Stimulated activated CD4-positive, alpha-beta T cell treated with anti-CD3 and anti-CD28 coated beads, Interleukin-15, amount 100 ng/mL, for 48 hours (primary cell): ENCODE measurements at places on chromosomes 11 and 22.

DNA sequence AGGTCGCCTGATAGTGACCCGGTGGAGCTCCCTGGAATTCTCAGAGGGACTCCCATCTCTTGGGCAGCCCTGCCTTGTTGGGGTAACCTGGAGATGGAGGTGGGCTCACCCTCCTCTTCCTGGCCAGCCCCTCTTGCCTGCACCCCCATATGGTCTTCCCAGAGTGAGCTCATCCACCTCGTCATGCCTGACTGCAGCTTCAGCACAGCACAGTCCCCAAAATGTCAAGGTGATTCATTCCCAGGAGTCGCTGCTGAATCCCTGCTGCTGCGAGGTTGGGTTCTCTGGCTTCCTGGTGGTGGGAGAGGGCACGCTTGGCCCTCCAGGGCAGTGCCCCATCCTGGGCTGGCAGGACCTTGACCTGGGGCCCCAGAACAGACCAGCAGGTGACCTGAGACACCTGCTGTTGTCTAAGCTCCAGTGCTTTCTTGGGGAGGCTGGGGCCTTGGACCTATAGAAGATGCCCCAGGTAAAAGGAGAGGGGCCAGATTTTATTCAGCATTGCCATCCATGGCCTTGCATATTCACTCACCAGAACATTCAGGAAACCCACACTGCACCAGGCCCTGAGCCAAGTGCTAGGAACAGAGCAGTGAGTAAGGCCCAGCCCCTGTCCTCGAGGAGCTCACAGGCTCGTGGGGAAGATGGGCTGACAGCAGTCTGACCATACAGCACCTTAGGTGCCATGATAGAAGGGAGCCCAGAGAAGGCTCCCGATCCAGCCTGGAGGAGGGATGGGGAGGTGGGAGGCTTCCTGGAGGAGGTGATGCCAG, 72.9 kb downstream of the CACNA1I start:
- no peak for DNase-seq

DNA sequence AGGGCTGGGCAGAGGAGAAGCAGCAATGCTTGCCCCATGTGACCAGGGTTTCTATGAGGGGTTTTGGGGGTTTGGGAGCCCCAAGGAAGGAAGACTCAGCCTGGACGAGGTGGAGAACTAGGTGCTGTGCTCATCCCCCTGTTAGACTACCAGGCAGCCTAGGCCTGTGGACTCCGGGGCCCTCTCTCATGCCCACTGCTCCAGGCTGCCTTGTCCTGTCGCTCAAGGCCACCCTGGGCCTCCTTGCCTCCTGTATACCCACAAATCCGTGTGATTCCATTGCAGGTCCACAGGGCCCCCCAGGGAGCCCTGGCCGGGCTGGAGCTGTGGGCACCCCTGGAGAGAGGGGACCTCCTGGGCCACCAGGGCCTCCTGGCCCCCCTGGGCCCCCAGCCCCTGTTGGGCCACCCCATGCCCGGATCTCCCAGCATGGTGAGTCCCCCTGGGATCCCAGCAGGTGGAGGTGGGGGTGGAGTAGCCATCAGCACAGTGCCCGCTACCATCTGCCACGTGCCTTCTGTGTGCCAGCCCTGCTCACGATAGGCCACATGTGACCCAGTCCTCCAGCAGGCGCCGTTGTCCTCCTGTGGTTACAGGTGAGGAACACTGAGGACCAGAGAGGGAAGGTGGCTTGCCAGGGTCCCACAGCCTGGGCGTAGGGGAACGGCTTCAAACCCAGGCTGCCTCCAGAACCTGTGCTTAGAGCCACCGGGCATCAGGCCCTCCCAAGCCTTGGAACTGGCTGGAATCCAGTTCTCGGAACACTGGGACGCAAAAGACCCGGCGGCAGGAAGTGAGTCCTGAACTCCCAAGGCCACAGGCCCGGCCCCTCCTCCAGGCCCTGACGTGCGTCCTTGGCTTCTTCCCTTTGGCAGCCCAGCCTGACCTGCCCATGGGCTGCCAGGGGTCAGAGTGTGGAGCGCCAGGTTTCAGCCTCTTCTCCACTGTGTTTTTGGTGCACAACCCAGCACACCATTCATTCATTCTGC, 26.6 kb downstream of the EMID1 start:
- no peak for DNase-seq

DNA sequence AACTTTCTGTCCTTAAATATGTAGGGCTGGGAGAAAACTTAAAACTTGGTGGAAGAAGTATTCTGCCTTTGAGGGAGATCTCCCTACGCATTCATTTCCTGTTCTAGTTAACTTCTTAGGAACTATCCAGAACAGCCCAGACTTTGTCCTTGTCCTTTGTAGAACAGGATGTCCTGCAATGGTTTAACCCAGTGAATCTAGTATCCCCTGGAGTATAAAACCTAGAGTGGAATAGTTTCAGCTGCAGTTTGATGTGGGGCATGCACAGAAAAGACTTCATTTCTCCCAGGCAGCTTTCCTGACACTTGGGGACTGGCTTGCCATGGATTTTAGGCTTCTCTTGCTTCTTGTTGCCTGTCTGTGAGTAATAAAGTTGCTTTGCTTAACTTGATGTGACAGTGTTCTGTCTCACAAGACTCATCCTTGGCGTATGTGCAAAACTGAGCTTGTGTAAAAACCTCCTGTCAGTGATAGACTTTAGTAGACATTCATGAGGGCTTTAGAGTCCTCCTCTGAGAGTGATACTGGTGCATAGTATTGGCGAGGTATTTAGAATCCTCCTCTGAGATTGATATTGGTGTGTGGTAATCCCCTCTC, 28.2 kb downstream of the ARHGAP42 start:
- no peak for DNase-seq

DNA sequence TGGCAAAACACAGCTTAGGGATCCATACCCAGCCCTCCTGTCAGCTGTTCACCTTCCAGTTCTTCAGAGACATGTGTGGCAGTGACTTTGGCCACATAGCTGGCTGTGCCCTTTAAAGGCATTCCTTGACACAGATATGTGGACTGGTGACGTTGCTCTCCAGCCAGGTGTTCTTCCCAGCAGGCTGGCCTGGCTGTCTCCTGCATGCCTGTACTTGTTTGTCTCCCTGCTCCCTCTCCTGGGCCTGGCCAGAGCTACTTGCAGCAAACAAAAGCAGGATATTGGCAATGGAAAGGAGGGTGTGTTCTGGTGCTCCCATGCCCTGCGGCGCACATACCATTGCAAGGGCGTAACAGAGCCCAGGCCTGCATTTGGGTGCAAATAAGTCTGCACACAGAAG, 38.3 kb downstream of the PIK3IP1 start:
- no peak for DNase-seq

DNA sequence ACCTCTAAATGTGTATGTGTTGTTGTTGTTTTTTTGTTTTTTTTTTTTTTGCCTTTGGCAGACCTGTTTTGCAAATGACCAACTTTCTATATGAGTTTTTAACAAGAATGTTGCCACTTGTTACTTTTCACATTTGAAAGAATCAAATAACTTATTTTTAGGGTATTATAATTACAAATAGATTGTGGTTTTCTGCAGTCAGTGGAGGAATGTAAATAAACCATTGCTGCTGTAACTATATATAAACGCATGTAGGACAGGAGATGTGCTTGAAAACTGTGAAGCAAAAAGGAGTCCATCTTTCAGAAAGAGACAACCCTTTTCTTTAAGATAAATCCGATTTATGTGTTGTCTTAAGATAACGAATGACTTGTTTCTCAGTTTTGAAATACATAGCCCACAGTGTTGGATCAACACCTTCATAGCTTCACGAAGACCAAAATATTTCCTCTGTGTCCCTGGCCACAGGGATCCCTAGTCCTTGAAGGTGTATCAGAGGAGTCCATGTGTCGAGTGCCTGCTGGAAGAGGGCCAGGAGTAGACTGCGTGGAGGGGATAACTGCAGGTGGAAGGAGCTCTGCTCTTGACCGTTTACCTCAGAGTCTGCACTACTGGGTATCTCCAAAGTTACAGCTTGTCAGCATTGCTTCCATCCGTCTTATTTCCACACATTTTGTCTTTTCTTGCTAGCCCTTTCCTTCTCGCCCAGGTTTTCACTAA, 24.7 kb downstream of the TNRC6B start:
- no peak for DNase-seq

DNA sequence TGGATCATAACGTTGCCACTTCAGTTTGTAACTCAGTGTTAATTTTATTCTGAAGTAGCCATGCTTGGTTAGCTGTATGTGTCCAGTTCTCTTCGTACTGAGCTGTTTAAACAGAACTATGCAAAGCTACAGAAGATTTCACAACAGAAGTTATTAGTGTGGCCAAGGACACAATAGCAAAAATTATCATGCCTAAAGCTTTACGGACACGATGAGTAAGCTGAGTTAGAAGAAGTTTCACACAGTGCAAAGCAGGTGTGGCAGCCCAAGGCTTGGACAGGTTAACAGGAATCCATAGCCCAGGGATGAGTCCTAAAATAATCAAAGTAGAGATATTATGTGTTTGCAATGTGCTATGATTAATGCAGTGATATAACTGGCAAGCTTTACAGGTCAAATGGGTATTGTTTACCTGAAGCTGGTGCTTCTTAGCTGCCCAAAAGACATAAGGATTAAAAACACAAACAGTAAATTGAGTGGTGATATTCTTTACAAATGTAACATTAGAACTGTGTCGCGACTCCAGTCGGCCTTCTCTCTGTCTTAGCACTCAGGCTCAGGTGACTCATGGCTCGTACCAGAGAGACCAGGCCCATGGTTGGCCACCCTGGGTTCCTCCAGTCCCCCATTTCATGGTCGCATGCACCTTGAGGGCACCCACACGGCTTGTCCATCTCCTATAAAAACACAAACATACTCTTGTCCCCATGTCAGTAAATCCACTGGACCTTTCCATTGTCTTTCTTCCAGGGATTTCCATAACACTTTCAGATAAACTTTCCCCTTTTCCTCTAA, 35.5 kb upstream of the NCAM1 start:
- no peak for DNase-seq

- no peak for DNase-seq
Measured at GRCh38 chr11:68865241-68865640, 23.5 kb upstream of the CPT1A start.

GRCh38 chr11:134646561-134646960, 234.5 kb upstream of the B3GAT1 start:
- DNase-seq = no peak

DNA sequence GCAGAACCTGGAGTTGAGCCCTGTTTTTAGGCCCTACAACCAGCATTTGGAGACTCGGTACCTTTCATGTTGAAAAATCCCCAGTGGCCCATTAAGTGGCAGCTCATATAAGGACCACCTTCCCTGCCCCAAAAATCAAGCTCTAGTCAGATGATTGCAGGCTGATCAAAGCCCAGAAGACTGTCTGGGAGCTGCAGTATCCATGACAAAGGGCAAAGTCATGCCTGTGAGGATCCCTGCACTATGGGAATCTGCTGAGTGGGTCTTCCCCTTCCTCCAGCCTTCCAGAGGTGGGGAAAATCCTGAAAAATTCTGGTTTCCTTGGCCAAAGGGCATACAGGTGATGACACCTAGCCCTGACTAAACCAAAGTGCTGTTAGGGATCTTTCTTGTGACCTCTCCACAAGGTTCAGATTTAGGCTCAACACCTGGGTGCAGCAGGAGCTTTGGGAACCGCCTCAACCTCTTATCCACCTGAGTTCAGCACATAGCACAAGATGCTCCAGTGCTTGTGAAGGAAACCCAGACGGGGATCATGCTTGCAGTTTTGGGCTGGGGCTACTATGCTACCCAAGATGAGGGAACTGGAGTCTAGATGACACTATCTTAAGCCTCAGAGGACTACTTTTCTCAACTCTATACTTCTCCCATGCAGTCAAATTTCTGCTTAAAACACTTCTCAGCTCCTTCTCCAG, 1.2 kb upstream of the TRIM3 start:
- no peak for DNase-seq

- DNase-seq = no peak
Measured at GRCh38 chr22:44691796-44692661, 10.0 kb upstream of the PRR5 start.

- DNase-seq = no peak
Measured at GRCh38 chr11:78262691-78263090, 74.0 kb downstream of the USP35 start.

- DNase-seq = no peak
Measured at GRCh38 chr11:71255800-71256479, 3.6 kb upstream of the SHANK2 start.

DNA sequence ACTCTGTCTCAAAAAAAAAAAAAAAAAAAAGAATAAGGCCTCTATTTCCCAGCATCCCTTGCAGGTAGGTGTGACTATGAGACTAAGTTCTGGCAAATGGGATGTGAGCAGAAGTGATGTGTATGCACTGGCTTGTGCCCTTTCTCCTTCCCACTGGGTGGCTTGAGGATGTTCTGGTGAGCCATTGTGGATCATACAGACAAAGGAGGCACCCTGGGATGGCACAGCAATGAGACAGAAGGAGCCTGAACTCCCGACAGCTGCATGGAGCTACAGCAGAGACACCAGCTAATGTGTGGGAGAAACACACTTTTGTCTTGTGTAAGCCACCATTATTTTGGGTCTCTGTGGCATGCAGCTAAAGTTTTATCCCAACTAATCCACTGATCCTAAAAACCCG, 10.6 kb upstream of the SORL1 start:
- DNase-seq = no peak

DNA sequence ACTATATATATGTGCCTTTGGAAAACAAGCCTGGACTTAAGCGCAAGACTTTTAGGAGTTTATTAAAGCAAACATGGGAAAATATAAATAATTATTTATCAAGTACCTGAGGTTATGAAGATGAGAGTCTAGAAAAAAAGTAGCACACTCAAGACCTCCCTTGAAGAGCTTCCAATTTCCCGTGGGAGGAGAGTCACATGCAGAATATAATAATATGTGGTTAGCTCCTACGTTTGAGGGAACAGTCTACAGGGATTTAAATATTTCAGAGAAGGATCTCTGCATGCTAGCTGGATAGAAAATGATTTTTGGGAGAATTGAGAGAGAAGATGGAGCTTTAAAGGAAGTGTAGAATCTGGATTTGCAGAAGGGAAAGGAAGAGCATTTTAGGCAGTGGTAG, 183.8 kb downstream of the SWAP70 start:
- DNase-seq = no peak

GRCh38 chr11:62024936-62025486, 57.6 kb upstream of the FTH1 start:
- DNase-seq = no peak
